ENCODE measurements at places on chromosomes 4 and X.
A peak's percentile ranks its signal among the peaks of the same experiment; 100 is the strongest.

DNA sequence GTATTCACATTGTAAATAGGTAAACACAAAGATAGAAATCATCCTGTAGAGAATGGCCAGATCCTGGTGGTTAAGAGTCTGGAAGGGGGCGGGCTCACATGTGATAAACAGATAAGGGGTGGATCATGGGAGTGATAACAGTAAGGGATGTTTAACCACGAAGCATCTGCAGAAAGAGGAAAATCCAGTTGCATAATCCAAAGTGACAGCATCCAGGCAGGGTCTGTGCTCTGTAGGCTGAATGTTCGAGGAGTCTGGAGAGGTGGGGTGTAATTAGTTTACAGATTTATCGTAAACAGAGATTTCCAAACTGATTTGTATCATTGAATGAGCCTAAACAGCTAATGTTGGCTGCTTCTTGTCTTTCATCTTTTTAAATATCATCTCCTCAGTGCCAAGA is 1009.8 kb upstream of the SLIT2 start:
- DNase-seq, result no peak

GRCh38 chrX:150572206-150572605 is 3.8 kb downstream of the MTM1 start:
- no peak for DNase-seq

- no peak for DNase-seq
Measured at GRCh38 chrX:31435592-31435991, 363.8 kb upstream of the FTHL17 start.

DNA sequence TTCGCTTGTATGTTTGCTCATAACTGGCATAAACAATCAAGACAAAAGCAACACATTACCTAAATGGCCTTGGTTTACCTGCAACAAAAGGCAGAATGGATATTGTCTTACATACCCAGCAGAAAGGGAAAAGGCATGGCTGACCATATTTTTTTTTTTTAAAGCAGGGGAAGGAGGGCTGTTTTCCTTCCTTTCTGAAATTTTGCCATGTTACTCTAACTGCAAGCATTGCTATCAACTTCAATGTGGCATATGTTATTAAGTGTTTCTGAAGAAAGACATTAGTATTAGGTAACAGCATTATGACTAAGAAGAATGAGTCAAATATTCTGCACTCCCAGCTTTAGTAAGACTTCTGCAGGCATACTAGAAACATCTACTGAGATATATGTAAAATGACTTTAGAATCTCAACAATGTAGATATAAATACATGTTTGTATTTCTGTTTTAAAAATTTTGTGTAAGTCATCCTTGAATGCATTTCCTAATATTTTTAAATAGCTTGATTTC is 512.6 kb upstream of the FAM241A start:
- DNase-seq, result no peak

- DNase-seq, result peak; percentile 23
Measured at GRCh38 chrX:119870626-119871131, 854 bp downstream of the RNF113A start.

DNA sequence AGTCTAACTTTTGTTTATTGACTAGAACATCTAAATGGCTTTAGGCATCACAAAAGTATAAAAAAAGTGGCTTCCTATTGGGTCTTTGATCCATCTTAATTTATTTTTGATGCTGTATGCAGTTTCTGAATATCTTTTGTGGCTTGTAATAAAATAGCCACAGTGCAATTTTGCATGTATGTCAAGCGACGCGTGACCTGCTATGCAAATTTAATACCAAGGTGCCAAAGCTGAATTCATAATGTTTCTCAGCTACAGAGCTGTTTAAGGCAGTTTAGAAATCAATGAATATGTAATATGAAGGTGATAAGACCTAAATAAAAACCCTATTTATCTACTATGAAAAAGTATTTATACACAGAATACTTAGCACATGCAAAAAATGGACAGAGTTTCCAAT is 197.8 kb downstream of the AFF2 start:
- no peak for DNase-seq

- peak; percentile 9 for DNase-seq
Measured at GRCh38 chrX:56726605-56727004, 2.4 kb upstream of the NBDY start.
